T-helper 2 cell (primary cell): ENCODE measurements at places on chromosomes 13 and 19.

GRCh38 chr19:566403-566802 is 6.0 kb upstream of the BSG start:
- no peak for DNase-seq

DNA sequence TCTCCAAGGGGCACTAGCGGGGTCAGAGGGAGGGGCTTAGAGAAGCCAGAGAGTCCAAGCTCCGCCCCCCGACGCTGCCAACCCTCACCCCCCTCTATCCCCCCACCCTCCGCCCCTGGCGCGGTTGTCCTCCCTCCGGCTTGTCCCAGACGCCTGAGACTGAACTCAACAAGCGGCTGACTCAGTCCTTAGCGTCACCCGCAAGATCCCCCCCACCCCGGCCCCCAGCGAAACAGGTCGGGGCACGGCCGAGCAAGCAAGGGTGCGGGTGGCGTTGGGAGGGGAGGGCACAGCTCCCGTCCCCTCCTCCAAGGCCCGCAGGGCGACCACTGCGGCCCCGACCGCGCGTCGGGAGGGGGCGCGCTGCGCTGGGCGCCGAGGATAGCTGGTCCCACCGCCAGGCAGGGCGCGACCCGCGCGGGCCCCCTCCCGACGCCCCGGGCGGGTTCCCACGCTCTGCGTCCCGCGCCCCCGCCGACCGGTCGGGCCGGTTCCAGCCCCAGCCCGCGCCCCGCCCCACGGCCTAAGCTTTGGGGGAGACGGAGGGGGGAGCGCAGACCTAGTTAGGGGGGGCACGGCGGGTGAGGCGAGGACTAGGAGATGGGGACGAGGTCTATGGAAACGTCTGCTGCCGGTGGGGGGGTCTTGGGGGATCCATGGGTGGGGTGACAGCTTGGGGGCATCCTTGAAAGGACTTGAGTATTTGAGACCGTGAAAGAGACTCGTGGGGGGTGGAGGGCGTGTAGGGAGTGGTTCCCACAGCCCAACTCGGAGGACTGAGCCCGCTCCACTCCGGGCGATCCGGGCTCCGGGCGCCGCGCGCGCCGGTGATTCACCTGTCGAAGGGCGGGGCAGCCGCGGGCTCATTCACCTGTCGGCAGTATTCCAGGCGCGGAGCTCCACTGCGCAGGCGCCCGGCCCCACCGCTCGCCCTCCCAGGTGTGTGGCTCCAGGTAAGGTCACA is 5.1 kb downstream of the NOTCH3 start:
- no peak for DNase-seq

GRCh38 chr13:20006206-20006605 is 47.7 kb downstream of the ZMYM2 start:
- no peak for DNase-seq

- DNase-seq, result no peak
These were observed 96.3 kb downstream of the PTPRS start for GRCh38 chr19:5244351-5244750.

DNA sequence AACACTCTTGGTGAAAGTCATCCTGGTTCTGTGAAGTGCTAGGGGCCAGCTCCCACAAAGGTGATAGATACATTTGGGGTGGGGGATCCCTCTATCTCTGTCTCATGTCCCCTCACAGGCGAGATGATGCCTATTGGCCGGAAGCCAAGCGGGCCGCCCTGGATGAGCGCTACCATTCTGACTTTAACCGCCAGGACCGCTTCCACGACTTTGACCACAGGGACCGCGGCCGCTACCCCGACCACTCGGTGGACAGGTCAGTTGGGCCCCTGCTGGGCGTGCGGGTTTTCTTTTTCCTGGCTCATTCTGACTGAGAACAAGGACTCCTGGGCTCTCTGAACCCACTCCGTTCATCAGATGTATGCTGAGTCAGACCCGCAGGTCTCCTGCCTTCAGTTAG is 16.4 kb downstream of the MICOS13 start:
- no peak for DNase-seq

DNA sequence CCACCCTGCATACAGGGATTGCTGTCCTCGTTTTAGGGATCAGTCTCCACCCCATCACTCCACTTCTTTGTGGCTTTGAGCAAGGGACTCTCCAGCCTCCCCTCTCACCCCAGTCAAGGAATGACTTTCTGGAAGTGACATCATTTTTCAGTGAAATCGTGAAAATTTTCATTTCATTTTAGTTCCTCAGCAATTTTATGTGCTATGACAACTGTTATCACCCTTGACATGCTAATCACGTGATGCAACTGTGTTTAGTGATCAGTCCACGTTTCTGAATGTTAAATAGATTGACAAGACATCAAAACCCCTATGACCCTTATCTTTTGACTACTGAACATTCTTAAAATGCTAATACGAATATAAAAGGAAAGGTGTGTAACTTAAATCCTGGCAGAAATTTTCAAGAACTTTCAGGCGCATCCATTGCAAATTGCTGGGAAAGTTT is 8.0 kb downstream of the C19orf81 start:
- DNase-seq, result no peak

DNA sequence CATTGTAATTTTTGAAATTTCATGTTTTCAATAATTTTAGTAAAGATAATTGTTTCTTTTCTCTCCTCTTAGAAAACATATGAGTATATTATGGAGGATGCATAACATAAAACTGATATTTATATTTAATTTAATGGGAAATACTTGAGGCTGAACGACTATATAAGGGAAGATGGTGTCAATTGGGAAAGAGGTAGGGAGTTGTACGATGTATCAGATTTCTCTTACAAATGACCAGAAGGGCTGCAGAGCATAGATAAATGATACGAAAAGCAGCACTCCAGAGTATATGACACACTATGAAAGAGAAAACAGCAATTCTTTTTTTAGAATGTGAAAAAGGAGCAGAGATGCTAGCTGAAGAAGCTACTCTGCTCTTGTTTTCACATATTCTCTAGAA is 1308.0 kb upstream of the MIR17HG start:
- no peak for DNase-seq

DNA sequence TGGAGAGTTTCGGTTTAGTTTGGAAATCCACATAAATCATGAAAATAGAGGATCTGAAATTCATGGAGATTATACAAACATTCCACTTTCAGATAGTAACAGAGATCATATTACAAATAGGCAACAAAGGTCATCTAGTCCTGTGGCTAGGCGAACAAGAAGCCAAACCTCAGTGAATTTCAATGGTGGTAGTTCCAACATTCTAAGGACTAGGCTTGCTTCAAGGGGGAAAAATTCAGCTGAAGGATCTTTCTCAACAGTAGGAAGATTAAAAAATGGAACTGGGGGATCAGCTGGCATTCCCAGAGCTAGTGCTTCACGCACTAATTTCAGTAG is 47.0 kb downstream of the FOXO1 start:
- DNase-seq, result no peak

GRCh38 chr19:3509566-3509989 is 3.5 kb downstream of the FZR1 start:
- DNase-seq, result no peak

- DNase-seq, result no peak
These were observed 70.2 kb downstream of the SOX1 start for GRCh38 chr13:112137144-112137543.
